ENCODE measurements at places on chromosomes 2 and 18. TPM values are rescaled to one million over a fixed set of nuclear protein-coding genes. Genes with fewer than 3 reads are reported as not detected.
A peak's percentile ranks its signal among the peaks of the same experiment; 100 is the strongest.

Gene TGFA
- total RNA-seq, result 1.8 TPM

DNA sequence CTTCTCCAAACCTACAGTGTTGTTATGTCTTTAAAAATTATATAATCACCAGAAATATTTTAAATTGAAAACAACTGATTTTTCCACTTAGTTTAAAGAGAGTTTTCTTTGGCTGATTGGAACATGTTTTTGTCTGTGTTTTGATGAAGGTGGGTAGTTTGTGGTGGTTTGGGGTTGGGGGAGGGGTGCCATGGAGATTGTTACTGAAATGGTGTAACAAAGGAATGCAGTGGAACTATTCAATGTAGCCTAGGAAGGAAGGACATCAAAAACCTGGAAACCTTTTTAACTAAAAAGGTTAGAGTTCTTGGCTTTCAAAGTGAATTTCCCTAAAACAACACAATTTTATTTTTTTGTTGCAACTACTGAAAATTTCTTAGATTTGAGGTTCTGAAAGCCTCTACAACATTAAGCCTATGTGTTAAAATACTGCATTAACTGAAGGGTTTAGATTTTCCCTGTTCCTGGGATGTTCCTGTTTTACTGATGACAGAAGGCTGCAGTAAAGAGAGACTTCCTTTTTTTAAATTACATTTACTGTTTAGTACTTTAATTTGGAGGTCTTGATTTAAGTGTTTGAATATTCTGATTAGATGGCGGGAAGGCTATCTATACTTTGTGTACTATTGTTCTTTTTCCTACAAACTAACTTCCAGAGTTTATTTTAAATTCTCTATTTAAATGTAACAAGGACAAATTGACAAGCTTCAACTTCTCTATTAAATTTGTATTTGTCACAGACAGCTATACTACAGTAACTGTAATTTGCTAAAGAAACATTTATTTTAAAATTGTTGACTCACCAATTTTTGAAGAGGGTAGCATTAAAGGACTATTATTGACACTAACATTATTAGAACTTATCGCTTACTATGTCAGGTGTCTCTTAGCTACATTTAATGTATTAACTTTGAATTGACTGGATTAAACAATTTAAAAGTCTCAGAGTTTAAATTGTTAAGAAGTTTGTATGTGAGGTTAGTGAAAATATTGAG lies 87.7 kb downstream of the LIMS1 start:
- DNase-seq, result no peak

- no peak for DNase-seq
Measured at GRCh38 chr2:68434981-68435380, 32.1 kb downstream of the FBXO48 start.

DNA sequence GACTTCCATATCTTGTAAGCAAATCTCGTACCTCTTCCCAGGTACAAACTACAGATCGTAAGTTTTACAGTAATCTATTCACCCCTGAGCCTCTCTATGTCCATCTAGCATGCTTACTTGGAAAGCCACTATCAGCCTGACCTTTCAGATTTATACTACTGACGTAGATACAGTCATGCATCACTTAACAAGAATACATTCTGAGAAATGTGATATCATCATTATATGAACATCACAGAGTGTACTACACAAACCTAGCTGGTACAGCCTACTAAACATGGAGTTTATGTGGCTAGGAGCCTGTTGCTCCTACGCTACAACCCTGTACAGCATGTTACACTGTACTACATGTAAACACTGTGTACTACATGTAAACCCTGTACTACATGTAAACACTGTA lies 293.2 kb upstream of the ZNF804A start:
- DNase-seq, result no peak

GRCh38 chr2:26951236-26951635 lies 19.2 kb upstream of the MAPRE3 start:
- no peak for DNase-seq

DNA sequence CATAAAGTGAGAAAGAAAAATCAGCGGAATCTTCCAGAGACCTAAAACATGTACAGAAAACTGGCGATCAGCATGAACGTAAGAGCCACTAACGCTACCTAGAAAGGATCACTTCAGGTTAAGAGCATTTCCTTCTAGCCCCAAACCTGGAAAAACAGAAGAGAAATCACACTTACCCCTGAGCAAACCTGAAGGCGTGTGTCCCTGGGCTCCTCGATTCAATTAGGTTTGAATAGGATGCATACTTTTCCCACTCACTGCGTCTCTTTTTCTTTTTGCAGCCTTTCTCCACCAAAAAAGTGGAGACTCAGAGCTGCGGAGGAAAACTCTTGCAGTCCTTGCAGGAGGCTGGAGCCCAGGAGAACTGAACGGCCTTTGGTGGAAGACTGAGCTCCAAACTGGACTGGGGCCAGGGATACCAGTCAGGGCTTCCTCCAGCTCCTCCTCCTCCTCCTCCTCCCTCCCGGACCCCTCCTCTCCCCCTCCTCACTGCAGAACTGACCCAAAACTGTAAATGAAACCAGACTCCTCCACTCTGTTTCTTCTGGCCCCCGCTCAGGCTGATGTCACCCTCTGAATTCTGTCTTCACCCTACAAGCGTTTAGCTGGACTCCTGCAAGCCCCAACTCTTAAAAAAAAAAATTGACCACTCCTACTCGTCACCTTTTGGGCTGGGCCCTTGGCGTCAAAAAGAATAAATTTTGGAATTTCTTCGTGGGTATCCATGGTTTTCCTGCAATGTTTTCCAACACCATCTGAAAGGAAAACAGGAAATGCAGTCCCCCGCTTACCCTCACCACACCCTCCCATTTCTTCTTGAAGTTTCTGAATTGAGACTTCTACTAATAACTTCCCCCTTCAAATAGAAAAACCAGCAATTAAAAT lies at the start of gene COL6A3:
Gene COL6A3, minus strand, starts transcription at position 388 of the 885 bp plus-strand sequence. CDS start 17,347 bp downstream, outside the sequence.
- no peak for DNase-seq

DNA sequence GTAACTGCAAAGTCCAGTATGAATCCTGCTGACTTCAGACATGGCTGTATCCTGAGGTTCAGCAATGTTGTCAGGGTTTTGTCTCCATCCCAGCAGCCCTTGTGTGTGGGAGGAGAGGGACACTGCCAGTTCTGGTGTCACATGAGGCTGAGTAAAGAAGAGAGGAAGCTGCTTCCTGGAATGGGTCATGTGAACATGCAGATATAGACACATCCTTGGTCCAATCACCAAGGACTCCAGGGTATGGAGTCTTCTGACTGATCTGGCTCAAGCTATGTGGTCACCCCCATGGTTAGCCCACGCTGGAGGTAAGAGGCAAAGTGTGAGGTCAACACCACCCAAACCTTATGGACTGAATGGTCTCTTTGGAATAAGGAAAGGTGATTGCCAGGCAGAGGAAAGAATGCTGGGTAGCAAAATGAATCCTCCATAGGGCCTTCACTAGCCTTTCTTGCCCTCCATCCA lies 134.4 kb upstream of the SLC1A4 start:
- DNase-seq, result peak; percentile 47

GRCh38 chr2:120204022-120204405 lies 19.2 kb downstream of the TMEM185B start:
- no peak for DNase-seq

Gene GFPT1
- total RNA-seq, result 57.7 TPM

- DNase-seq, result no peak
Measured at GRCh38 chr2:101300836-101301235, 7.7 kb downstream of the RNF149 start.

Gene SNRPD1
- total RNA-seq, result 135 TPM

Gene CYS1
- not detected for total RNA-seq

DNA sequence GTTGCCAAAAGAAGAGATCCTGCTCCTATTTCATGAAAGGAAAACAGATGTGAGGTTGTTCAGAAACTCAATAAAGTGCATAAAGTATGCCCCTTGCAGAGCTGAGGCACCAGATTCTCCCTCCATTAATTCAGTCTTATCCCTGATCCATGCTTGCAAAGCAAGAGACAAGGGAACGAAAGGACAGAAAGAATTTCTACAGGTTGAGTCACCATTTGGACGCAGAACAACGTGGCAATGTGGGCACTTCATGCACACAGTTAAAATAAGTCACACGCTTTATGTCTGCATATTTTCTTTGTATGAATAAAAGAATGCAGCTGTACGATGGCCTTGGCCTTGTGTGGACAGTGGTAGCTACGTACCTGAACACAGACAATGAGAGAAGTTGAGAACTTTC lies 321.7 kb upstream of the REV1 start:
- no peak for DNase-seq

Gene RAB10
- 83.1 TPM for total RNA-seq

Gene LAMA3
- total RNA-seq, result 0.16 TPM

- DNase-seq, result no peak
Measured at GRCh38 chr2:129877795-129878775, 101.4 kb upstream of the RAB6C start.

GRCh38 chr2:216698895-216699294 lies 3.5 kb upstream of the IGFBP5 start:
- DNase-seq, result no peak

Gene KYNU
- total RNA-seq, result not detected

DNA sequence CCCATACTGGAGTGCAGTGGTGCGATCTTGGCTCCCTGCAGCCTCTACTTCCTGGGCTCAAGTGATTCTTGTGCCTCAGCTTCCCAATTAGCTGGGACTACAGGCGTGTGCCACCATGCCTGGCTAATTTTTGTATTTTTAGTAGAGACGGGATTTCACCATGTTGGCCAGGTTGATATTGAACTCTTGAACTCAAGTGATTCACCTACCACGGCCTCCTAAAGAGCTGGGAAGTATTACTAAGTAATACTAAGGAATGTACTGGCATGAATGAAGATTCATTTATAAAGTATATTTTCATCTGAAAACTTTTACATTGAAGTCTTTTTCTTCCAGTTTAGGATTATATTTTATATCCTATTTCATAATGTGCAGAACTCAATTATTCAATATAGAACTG lies 38.1 kb downstream of the NUP35 start:
- no peak for DNase-seq

GRCh38 chr2:42102591-42103450 lies 55.0 kb downstream of the PKDCC start:
- peak; percentile 36 for DNase-seq

GRCh38 chr18:22110461-22110924 lies 58.9 kb upstream of the GATA6 start:
- no peak for DNase-seq

GRCh38 chr2:156537141-156537540 lies 101.0 kb downstream of the GPD2 start:
- no peak for DNase-seq

GRCh38 chr2:207505728-207506127 lies 24.0 kb upstream of the CREB1 start:
- DNase-seq, result no peak

GRCh38 chr2:26606847-26607190 lies 34.3 kb downstream of the CIB4 start:
- DNase-seq, result no peak

GRCh38 chr2:62570861-62571698 lies 65.1 kb upstream of the TMEM17 start:
- DNase-seq, result no peak

GRCh38 chr2:207394812-207395534 lies 134.8 kb upstream of the CREB1 start:
- peak; percentile 33 for DNase-seq

DNA sequence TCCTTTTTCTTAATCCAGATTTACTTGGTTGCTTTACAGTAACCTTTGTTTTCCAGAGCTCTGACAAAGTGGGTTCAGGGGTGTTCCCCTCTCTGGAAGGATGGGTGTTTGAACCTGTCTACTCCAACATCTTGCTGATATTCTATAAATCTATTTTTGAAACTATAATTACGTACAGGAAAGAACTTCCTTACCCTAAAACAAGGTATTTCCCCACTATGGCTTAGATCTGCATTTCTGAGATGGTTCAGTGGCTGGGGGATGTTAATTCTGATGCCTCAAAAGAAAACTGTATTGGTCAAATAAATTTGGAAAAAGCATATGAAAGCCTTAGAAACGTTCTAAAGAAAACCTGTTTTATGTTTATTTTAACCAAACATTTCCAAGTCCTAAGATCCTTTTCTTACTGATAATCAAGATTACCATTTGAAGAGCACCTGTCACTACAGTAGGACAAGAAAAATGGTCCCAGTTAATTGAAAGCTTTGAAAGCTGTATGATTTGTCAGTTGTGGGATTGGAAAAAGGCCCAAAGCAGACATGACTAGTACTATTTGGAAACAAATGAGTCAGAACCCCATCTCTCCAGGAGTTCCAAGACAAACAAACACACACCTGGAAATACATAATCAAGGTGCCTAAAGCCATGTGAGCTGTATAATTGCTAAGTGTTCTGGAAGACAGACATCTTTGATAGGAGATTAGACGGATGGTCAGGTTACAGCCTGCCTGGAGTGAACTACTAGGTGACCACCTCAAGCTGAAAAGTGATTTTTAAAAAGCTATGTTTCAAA lies 57.5 kb downstream of the KDM3A start:
- no peak for DNase-seq

DNA sequence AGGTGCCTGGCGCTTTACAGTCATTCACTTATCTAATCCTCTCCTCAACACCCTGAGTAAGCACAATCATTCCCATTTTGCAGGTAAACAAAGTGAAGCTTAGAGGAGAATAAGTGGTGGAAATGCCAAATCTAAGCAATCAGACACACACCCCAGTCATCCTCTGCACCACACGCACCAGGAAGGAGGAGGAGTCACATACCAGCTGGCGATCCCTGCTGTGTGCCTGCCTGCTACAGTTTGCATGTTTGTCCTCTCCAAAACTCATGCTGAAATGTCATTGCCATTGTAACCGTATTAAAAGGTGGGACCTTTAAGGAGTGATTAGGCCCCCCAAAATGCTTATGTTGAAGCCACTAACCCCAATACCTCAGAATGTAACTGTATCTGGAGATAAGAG lies 93.7 kb downstream of the LOXHD1 start:
- no peak for DNase-seq

Gene COA5
- total RNA-seq, result 25.0 TPM

DNA sequence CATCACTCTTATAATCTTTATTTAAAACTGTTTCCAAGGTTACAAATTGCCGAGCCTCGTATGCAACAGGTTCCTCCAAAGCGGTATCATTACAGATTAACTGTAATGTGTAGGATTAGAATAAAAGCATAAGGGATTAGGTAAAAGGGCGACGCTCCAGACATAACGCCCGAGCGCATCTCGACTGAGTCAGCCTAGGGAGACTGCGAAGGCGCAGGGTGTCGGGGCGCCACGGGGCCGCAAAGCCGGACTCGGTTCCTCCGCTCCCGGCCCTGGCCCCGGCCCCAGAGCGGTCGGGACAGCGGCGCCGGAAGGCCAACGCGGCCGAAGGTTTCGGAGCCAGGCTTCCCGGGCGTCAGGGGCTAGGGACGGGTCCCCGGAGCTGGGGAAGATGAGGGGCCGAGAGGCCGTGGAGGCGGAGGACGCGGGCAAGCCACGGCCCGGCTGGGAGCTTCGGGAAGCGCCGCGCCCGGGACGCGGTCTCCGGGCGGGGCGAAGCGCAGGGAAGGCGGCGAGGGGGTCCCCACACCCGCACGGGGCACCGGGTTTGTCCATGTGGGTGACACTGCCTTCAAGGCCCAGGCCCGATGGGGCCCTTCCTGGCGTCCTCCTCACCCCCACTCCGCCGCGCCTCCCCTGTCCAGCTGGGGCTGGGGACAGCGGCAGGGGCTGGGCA lies 12.9 kb upstream of the SIX3 start:
- peak; percentile 42 for DNase-seq

DNA sequence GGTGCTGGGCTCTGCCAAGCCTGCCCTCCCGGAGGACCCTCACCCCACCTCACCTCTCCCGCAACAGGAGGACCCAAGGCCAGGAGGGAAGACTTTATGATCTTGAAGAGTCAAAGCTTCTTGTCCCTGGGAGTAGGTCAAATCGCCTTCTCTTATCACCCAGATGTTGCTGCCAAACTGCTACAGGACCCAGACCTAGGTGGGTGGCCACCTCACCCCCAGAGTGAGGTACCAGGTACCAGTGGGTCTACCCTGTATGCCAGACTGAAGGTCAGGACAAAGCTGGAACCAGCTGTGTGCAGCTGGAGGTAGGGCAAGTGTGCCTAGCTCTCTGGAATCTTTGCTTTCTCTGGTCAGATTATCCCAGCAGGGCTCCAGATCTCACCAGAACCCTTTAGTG lies 197.2 kb downstream of the ZFP36L2 start:
- DNase-seq, result no peak
